Fibroblast of skin of left quadriceps (primary cell): ENCODE measurements at places on chromosomes 6 and 20.

DNA sequence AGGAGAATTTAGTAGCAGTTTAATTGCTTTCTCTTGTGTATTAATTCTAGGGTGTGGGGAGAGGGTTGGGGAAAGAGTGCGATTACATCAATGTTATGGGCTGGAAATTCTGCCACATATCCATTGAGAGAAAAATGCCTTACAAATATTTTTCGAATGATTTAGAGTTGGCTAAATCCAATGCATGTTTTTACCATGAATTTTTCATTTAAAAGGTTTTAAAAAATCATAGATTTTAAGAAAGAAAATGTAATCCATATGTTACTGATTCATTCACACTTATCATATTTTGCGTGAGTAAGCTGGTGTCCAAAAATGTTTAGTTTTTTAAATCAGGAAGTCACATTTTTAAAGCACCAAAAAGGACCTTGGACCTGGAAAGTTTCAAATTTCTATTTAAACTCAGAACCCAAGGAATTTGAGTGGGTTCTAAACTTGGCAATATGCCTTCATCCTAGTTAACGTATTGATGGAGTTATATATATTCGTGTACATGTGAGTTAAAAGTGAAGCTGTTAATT, 627.4 kb upstream of the CITED2 start:
- DNase-seq = peak; percentile 90

DNA sequence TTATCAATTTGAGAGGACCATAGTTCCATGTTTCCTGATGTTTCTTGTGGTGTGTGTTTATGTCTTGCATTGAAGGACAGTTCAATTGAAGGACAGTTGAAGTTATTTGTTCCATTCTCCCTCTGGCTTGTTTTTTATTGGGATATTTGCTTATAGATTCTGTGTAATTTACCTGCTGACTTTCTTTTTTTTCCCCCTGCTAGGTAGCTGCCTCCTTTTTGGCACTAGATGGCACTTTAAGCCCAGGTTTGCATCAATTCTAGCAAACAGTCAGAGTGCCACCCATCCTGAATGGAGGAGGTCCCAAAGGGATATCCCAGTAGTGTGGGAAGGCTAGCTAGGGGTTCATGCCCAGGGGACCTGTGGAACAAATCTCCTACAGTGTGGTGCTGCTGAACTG, 78.1 kb downstream of the CFAP61 start:
- no peak for DNase-seq

- no peak for DNase-seq
These were observed 88.8 kb downstream of the ATRN start for GRCh38 chr20:3559637-3560036.

- DNase-seq = no peak
These were observed 198.2 kb downstream of the ERMARD start for GRCh38 chr6:169949511-169950097.

- DNase-seq = no peak
These were observed 44.0 kb upstream of the SMOC2 start for GRCh38 chr6:168397012-168397411.

GRCh38 chr6:837380-837779, 144.4 kb upstream of the EXOC2 start:
- no peak for DNase-seq

DNA sequence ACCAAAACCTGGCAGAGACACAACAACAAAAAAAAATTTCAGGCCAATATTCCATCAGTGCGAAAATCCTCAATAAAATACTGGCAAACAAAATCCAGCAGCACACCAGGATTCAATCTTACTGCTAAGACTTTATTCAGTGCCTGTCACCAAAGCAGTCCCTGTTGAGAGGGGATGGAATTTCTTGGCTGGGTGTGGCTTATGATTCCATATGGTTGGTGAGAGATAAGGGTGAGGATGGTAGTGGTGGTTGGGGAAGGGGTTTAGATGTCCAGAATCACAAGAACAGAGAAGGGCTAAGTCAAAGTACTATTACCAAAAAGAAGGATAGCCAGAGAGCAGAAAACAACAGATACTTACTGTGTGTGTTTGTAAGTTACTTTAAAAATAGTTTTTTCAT, 152.8 kb upstream of the SLC35B3 start:
- no peak for DNase-seq

DNA sequence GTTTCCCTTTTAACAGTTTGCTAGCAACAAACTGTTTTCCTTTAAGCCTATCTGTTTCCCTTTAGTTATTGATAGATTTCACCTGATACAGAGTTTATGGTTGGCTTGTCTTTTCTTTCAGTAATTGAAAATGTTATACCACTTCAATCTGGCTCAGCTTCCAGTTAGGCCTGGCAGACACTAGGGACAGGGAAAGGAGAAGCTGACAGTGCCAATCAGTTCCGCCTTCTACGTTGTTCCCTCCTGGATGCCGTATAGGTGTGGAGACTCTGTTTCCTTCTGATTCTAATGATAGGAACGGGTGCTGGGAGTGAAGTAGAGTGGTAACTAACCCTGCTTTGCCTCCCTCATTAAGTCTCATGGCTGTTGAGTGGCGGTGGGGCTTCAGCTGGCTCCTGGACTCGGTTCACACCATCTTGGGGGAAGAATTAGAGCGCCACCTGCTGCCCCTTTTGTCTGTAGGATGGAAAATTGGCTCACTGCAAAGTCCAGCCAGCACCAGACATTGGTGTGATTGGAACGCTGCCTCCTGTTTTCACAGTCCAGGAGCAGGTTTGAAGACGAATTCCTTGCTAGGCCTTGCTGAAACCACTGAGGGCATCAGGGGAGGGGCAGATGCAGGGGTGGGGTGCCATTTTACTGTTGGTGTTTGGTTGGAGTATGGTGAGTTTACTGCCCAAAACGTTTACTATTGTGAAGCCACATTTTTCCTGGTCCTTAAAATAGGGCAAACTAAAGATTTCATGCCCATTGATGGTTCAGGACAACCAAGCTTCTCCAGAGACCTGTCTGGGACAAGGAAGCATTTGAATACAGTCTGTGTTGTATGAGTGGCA, 1729.5 kb downstream of the GRIK2 start:
- peak; percentile 29 for DNase-seq

GRCh38 chr20:1820138-1821079, 74.8 kb upstream of the SIRPA start:
- no peak for DNase-seq

- no peak for DNase-seq
These were observed 4.5 kb upstream of the SIRPA start for GRCh38 chr20:1890469-1891262.

DNA sequence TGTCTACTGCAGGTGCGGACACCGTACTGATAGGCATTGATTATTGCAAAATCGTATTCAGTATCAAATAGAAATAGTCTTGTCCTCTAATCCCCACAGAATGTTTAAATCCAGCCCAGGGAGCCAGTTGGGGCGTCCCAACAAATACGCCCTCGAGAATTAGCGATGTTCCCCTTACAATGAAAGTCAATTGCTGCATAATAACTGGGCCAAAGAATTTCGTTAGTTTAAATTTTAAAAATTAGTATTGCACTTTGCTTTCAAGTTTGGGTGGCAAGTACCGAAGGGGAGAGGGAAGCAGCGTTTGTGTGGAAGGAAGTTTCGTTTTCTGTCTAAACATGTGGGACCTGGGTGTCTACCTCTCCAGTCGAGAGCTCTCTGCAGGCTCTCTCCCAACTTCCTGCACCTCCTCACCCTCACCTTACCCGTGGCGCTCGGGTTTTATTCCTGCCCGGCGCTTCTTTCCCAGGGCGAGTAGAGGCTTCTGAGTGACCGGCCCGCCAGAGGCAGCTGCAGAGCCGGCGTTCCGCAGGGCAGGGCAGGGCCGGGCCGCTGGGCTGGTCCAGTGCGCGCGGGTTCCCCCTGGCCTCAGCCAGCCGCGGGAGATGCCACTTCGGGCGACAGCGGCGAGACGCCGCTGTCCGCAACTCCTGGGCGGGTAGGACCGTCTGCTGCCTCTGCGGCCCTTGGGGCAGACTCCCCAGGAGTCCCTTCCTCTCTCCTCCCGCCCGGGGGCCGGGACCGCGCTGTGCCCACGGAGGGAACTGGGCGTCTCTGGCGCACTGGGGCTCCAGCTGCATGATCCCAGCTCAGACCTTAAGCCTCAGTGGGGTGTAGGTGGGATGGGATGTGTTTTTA, 862 bp upstream of the TFAP2C start:
- DNase-seq = no peak

GRCh38 chr20:5722927-5723326, 27.3 kb upstream of the SHLD1 start:
- no peak for DNase-seq

GRCh38 chr20:40806929-40807820, 118.1 kb upstream of the MAFB start:
- DNase-seq = no peak

DNA sequence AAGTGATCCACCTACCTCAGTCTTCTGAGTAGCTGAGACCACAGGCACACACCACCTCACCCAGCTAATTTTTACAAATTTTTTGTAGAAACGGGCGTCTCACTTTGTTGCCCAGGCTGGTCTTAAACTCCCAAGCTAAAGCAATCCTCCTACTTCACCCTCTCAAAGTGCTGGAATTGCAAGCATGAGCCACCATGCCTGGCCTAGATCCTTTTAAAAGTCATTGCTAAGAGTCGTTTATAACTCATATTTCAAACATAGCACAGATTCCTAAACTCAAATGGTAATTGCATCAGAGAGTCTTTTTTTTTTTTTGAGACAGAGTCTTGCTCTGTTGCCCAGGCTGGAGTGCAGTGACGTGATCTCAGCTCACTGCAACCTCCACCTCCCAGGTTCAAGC, 7.7 kb upstream of the SAMHD1 start:
- DNase-seq = no peak

- DNase-seq = no peak
These were observed 101.5 kb downstream of the RNF144B start for GRCh38 chr6:18488526-18489270.

DNA sequence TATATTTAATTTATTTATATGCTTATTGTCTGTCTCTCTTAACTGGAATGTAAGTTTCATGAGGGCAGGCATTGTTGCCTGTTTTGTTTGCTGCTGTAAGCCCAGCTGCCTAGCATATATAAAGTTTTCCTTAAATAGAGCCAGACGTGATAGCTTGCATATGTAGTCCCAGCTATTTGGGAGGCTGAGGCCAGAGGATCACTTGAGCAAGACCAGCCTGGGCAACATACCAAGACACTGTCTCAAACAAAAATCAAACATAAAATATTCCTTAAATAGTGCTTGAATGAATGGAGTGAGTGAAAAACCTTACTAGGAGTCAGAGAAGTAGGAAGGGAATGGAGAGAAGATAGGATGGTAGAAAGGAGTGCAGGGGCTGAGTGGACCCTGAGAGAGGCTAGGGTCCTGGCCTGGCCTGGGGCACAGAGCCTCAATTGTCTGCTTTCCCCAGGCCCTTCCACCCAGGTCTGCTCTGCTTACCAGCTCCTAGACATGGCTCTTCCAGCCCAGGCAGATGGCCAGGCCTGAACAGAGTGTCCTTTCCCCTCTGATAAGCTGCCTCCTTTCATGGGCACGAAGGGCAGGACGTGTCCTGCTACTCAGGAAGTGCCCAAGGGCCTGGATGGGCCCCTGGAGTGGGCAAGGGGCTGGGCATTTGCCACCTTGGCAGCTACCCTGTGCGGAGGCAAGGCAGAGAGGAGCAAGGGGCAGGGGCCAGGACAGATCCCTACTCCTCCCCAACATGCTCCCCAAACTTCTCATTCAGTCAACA, 17.7 kb upstream of the BAK1 start:
- no peak for DNase-seq

GRCh38 chr6:14647357-14647756, 529.8 kb downstream of the CD83 start:
- DNase-seq = no peak

- DNase-seq = no peak
These were observed 311.4 kb downstream of the HACE1 start for GRCh38 chr6:104548297-104548696.

DNA sequence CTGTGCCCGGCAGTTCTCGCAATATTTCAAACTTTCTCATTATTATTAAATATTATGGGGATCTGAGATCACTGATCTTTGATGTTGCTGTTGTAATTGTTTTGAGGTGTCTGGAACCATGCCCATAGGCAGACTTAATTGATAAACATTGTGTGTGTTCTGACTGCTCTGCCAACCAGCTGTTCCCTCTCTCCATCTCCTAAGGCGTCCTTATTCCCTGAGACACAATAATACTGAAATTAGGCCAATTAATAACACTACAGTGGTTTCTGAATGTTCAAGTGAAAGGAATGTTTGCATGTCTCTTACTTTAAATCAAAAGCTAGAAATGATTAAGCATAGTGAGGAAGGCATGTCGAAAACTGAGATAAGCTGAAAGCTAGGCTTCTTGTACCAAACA, 7.6 kb downstream of the MAPK14 start:
- DNase-seq = no peak

- DNase-seq = no peak
These were observed 1.4 kb downstream of the PIM1 start for GRCh38 chr6:37171201-37171969.

- no peak for DNase-seq
These were observed 10.4 kb downstream of the OR2B2 start for GRCh38 chr6:27901801-27902200.

- no peak for DNase-seq
These were observed 87.9 kb downstream of the PDE10A start for GRCh38 chr6:165575158-165575549.

- no peak for DNase-seq
These were observed 51.5 kb downstream of the STK4 start for GRCh38 chr20:45017857-45018256.

DNA sequence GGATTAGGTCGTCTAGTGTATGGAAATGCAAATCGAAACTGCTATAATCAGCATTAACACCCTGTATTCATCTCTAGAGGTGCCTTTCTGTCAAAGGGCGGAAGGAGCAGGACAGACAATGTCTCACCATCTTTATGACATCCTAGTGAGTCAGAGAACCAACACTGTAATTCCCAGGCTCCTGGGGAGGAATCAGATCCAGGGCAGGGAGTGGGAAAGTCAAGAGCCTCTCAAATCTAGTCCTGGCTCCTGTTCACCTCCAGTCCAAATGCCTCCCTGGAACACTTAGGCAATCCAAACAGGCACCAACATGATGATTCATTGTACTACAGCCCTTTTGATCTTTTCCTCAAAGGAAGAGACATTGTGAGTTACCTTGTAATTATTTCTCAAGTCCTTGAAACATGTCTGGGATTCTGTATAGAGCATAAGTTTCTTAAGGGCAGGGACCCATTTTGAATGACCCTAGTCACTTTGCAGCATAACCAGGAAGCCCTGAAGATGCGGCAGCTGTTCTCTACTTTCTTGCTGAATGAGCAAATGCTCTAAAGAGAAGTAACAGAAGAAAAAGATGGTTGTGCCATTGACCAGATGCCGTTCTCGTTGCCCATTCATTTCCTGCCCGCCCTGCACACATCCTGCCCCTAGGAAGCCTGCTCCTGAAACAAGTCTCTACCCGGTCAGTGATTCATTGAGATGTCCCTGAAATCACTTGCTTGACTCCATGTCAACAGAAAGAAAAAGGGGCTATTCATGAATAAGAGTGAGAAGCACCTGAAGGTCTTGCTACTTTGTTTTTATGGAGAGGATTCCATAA, 112.8 kb upstream of the JARID2 start:
- peak; percentile 42 for DNase-seq

GRCh38 chr6:9316831-9317230, 881.5 kb upstream of the SLC35B3 start:
- DNase-seq = no peak
